ENCODE measurements at places on chromosomes 16 and 17.

DNA sequence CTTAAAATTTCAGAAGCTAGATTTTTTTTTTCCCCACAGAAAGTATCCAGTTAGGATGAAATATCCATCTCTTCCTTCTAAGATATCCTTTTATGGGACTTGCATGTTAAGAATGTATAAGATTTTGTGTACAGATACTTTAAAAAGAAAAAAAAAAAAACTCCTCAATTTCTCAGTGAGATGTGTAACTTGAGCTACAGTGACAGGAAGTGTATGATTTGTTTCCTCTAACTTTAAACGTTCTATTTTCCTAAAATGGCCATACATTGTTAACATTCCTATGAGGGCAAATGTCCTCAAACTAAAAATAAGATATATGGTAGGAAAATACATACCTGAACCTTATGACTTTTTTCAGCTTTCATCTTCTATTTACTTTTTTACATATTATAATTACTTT is 8.9 kb downstream of the FBXO47 start:
- DNase-seq: no peak

GRCh38 chr16:4631444-4631843 is 6.8 kb downstream of the MGRN1 start:
- DNase-seq: no peak

GRCh38 chr17:10166176-10166935 is 32.0 kb downstream of the GAS7 start:
- no peak for DNase-seq

GRCh38 chr16:63876103-63876502 is 1245.8 kb downstream of the CDH11 start:
- no peak for DNase-seq

GRCh38 chr16:5205361-5206040 is 107.9 kb upstream of the EEF2KMT start:
- DNase-seq: no peak

- DNase-seq: no peak
Observed at GRCh38 chr17:48513097-48513496, 17.7 kb downstream of the HOXB1 start.
